Activated T-helper 1 cell treated with anti-CD3 and anti-CD28 coated beads, Interleukin-2, amount 50 U/mL, for 16 hours (primary cell): ENCODE measurements at places on chromosomes 3 and 15.
A peak's percentile ranks its signal among the peaks of the same experiment; 100 is the strongest.

DNA sequence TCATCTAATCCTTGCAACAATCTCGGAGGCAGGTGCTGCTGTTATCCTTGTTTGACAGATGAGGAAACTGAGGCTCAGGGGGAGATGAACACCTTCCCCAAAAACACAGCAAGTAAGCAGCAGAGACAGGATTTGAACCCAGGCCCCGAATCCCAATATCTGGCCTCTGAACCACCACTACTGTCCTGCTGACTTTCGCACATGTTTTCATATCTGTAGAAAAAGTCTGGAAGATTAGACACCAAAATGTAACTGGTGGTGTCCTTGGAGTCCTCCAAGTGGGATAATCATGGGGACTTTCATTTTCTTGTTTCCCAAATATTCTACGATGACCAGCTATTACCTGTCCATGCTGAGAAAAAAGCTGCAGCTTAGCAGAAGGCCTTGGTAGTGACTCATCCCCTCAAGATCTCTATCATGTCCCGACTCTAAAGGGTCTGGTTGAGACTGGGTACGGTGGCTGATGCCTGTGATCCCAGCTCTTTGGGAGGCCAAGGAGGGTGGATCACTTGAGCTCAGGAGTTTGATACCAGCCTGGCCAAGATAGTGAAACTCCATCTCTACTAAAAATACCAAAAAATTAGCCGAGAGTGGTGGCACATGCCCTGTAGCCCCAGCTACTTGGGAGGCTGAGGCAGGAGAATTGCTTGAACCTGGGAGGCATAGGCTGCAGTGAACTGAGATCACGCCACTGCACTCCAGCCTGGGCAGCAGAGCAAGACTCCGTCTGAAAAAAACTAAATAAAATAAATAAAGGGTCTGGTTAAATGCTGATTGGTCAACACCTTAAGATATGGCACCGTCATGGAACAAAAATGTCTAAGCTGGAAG lies 8.6 kb downstream of the IRAK2 start:
- no peak for DNase-seq

GRCh38 chr3:184590795-184591194 lies 29.2 kb downstream of the EPHB3 start:
- DNase-seq, result no peak

- DNase-seq, result no peak
Observed at GRCh38 chr15:57797110-57797509, 90.6 kb downstream of the POLR2M start.

DNA sequence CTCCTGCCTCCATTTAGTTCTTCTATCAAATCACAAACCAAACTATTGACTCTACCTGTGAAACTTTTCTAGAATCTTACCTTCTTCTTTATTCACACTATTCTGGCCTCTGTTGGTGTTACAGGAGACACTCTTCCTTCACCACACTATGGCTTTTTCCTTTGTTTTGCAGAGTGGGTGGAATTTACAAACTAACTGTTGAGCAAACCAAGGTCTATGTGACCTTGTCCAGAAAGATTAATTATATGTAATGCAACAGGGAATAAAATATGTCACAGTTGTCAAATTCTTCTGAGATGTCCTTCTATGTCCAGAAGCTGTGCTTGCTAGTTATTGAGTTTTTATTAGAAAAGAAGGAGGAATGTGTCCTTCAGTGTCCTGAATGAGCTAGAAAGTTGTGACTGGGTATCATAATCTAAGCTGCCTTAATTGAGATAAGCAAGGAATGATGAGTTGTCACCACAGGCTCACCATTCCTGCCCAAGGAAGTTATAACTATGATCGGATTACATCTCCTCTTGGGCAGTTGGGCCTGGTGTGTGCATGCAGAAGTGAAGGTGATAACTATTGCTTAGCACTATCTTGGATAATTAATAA lies 21.7 kb downstream of the ARL14 start:
- no peak for DNase-seq

DNA sequence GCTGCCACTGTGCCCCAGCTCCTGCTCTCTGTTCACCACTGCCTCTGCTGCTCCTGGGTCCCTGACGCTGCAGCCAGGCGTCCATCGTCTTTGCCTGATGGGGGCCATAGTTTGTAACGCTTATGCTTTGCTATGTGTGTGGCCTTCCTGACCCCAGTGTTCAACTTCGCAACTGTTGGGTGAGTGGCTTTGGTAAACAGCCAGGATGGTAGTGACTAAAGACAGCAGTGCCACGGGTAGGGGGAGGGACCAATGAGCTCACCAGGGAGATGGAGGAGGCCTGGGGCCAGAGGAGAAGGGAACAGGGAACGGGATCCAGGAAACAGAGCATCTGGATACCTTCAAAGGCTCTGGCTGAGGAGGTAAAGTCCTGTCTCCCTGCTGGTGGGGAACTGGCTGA lies 75.9 kb upstream of the ALDH1L1 start:
- DNase-seq, result no peak

DNA sequence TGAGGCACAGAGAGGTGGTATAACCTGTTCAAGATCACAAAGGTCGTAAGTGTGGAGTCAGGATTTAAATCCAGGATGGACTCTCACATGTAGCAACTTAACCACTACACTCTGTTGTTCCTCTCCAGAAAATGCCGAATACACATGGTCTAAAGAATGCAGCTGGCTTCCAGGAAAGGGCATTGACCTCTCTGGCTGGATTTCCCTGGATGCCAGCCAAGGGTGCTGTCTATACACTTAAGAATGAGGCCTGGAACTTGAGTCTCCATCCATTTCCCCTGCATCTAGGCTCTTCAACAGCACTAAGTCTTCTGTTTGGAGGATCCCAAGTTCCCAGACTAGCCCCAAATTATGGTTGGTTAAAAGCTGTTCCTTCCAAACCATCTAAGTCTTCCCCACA lies 60.5 kb downstream of the CERS3 start:
- DNase-seq, result no peak

GRCh38 chr3:126544596-126545281 lies 14.0 kb downstream of the C3orf22 start:
- DNase-seq, result no peak

GRCh38 chr15:83046558-83047127 lies 20.4 kb downstream of the BTBD1 start:
- DNase-seq, result no peak

GRCh38 chr3:126390201-126390600 lies 4.5 kb upstream of the CFAP100 start:
- no peak for DNase-seq

GRCh38 chr3:187368251-187369088 lies at the start of gene RTP4:
Gene RTP4, plus strand, starts transcription at chr3:187368385. Its CDS starts 57 bp downstream, at chr3:187368442.
- no peak for DNase-seq

DNA sequence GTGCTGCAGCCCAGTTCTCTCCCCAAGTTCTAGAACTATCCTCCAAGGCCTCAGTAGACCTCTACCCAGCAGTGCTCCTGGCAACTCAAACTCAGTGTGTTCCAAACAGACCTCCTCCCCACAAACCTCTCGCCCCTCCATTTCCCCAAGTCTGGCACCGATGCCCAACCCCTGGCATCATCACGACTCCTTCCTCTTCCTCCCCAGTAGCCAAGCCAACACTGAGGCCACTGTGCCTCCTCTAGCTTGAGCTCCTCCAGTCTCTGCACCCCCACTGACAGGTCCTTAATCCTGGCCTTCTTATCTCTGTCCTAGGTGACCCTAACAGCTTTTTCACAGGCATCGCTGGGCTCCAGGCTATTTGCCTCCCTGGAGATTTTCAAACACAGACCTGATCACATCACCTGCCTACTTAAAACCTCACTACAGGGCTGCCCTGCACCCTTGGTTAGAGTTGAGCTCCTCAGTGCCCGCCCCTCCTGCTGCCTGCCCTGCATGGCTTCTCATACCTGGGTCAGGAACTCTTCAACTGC lies 6.8 kb downstream of the ARPIN start:
- no peak for DNase-seq

- DNase-seq, result no peak
Observed at GRCh38 chr15:78364233-78364632, 24.1 kb downstream of the CRABP1 start.

DNA sequence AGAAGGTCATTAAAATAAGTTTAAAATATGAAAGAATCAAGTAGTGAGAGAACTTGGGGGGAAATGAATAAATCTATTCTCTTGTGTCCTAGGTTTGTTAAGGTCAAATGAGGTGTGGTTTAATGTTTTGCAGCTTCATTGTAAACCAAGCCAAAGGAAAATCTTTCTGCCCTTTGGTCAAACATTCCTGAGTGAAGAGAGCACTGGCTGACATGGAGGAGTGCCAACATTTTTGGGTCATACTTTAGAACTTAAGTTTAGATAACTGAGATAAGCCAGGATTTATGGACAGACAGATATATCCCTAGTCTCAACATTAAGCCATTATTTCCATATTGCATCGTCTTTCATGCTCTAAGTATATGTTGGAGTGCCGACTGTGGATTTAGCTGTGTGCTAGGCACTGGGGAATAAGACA lies 66.4 kb downstream of the PTPRG start:
- no peak for DNase-seq

GRCh38 chr15:61227269-61227949 lies 1.7 kb downstream of the RORA start:
- DNase-seq, result no peak

- no peak for DNase-seq
Observed at GRCh38 chr15:62089616-62090015, 22.8 kb downstream of the C2CD4A start.

GRCh38 chr3:184011937-184012889 lies 5.5 kb downstream of the ABCC5 start:
- no peak for DNase-seq

DNA sequence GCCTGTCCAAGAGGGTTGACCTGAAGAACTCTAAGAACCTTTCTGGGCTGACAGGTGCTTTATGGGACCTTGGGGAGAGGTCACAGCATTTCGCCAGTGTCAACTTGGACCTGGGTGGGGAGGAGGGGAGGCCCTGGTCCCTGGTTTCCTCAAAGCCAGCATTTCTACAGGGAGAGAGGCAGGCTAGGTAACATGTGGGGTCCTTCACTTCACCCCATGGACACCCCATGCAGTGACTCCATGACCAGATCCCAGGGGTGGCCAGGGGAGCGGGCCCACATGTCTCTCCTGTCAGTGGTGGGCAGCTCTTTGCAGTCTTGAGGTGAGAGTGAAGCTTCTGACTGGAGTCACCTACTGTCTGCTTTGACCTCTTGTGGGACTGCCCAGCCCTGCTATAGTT lies 35.8 kb downstream of the GOLGA6L10 start:
- no peak for DNase-seq

GRCh38 chr15:56919609-56920366 lies 1.3 kb downstream of the TCF12 start:
- no peak for DNase-seq

DNA sequence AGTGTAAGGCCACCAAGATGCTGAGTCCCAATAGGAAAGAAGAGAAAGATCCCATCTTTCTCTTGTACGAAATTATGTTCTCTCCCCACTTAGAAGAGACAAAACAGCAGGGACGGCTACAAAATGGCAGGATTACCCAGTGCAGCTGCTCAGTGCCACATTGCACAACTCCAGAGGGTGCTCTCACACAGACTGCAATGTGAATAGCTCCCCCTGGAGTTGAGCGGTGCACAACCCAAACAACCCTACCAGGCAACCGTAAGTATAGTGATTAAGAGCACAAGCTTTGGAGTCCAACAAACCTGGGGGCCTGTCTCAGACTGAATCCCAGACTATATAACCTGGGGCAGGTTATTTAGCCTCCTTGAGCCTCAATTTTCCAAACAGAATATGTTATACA lies 3.1 kb upstream of the BHLHE40 start:
- DNase-seq, result no peak

- DNase-seq, result peak; percentile 6
Observed at GRCh38 chr15:82986442-82986780, 401 bp downstream of the RAMAC start.

GRCh38 chr15:32956006-32956405 lies 238.2 kb downstream of the GREM1 start:
- DNase-seq, result no peak

DNA sequence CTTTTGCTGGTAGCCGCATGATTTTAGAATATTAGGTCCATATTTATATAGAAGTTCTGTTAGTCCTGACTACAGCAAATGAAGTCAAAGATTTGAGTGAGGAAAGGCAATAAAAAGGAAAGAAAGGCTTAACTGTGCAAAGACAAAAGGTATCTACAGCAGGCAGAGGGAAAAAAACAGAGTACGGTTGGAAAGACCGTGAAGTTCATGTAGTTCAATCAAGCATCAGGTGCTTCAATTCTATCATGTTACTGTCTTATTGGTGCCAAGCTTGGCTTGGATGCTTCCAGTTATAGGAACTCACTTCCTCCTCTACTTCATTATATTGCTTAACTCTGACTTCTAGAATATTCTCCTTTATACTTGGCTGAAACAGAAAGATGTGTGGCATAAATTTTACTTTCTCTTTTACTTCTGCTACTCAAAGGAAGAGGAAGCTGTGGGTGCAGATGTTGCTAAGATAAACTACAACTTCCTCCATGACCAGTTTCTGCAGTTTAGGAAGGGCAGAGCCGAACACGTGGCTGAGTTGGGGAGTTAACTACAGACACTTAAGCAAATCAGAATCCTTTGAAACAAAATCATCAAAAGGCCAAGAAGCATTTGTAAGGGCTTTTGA lies 72.6 kb upstream of the ZBED2 start:
- peak; percentile 47 for DNase-seq

DNA sequence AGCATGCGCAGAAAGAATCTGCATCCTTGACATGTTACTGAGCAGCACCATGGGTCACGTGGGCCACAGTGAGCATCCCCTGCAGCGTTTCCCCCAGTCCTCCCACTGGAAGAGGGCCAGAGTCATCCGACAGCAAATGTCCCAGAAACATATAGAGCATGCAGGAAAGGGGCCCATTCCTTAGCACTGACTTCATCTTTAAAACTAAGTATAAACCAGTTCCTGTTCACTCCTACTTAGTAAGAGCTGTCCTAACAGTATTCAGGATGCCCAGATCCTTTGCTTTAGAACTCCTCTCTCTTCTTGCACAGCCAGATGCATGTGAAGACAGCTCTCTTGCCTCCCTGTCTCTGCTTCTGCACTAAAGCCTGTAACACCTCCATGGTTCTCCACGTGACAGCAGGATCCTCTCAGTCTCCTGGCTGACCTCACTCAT lies 79.3 kb upstream of the OXTR start:
- no peak for DNase-seq

- DNase-seq, result no peak
Observed at GRCh38 chr3:186013312-186013711, 75.5 kb upstream of the TRA2B start.

DNA sequence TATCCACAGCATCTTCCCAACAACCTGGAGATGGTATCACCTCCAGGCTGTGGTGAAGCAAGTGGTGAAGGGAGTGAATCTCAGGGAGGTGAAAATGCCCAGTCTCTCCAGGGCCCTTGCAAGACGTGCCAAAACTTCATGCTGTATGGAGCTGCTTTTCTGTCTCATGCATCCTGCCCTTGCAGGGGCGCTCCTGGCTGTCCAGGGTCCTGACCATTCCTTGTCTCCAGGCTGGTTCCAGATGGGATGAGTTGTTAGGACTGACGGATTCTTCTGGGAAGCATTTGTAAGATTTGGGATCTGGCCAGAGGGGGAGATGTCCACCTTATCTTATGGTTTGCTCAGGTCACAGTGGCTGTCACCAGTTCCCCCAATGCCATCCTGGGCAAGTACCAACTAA lies 15.8 kb downstream of the TGM4 start:
- DNase-seq, result no peak

DNA sequence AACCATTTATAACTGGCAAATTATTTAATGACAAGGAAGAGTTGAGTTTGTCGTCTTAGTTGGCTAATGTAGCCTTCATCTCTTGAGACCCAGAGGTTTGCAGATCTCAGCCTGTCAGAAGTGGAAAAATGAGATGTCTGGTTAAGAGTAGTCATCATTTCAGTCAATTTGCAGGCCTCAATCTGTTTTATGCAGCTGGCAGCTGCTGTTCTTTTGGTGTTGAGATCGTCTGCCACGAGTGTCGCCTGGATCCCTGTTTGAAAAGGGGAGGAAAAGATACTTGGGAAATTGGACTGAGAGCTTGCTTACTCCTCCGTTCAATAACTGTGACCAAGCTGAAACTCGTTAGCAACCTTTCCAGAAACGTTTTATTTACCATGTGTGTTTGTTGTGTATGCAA lies 2.3 kb downstream of the PHLDB2 start:
- no peak for DNase-seq
